ENCODE measurements at places on chromosomes 6 and 20.
A peak's percentile ranks its signal among the peaks of the same experiment; 100 is the strongest.

DNA sequence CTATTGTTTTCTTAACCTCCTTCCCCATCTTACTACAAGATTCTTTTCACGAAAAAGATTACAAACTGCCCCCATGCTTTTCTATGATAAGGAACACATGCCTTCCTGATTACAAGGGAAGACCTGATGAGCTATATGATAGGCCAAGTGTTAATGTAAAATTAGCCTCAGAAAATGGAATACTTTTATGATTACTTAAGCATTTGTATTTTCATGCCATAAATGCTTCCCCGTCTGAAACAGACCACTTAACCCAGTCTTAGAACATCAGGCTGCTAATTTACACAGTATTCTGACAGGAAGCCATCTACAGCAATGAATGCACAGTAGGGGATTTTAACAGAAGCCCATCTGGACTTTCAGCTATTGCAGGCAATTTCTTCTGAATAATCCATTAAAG lies 274.9 kb downstream of the HAO1 start:
- DNase-seq: no peak

GRCh38 chr6:14799928-14800327 lies 445.9 kb upstream of the JARID2 start:
- no peak for DNase-seq

- DNase-seq: no peak
These were observed 527.5 kb upstream of the ID4 start for GRCh38 chr6:19309661-19310060.

- DNase-seq: no peak
These were observed 120.2 kb downstream of the GMPR start for GRCh38 chr6:16358531-16359138.

GRCh38 chr6:31659649-31660380 lies 763 bp downstream of the C6orf47 start:
- DNase-seq: no peak

DNA sequence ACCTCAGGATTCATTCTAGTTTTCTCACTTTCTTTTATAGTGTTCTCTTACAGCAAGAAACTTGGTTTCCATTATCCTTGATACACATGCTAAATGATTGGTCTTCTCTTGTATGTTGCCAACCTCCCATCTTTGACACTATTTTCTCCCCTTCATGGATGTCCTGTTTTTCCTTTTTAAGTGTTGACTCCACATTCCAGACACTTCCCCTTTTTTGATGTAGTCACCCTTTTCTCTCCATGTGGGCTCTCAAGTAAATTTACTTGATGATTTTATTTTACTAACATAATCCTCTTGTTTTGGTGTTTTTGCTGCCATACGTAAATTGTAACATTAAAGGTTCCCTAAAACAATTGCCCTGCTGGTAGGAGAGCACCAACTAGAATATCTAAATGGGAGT lies 148.1 kb downstream of the ZFAND3 start:
- DNase-seq: no peak

DNA sequence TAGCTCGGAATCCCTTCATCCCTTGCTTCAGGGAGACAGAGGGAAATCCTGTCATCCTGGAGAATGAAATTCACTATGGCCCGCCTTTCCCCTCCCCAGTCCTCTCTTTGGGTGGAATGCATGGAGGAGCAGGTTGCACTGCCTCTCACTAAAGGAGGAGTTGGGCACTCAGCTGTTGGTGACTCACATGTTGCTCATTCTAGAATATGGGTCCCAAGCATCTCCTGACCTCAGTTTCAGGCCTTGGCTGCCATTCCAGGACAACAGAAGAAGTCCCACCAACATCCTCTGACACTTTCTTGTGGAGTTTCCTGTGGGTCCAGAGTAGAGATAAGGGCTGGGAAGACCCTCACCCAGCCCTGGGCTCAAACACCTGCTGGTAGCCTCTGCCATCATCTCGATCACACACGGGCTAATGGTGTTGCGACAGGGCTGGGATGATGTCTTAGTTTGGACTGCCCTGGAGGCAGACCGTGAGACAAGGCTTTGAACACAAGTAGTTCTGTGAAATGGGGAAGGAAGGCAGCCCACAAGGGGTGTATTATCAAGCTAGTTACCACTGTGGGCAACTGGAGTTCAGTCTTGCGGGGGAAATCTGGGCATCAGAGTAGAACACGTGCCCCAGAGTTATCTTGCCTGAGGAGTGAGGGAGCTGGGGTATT lies 52.4 kb upstream of the RNF24 start:
- DNase-seq: no peak

- DNase-seq: no peak
These were observed 28.1 kb downstream of the TUBB2B start for GRCh38 chr6:3199382-3199781.

- DNase-seq: no peak
These were observed 3.6 kb downstream of the TBC1D20 start for GRCh38 chr20:458776-459175.

- no peak for DNase-seq
These were observed 577.1 kb downstream of the DOK5 start for GRCh38 chr20:55052459-55052858.

DNA sequence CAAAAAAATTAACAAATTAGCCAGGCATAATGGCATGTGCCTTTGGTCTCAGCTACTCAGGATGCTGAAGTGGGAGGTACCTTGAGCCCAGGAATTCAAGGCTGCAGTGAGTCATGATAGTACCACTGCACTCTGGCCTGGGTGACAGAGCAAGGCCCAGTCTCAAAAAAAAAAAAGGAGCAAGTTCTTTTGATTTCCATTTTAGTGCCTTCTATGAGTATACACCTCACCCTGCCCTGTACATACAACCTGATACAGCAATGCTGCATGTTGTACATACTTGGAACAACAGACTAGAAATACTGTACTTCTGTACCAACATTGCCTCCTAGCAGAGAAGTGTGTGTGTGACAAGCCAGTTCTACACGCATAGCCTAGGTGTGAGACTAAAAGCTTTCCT lies 97.3 kb upstream of the CARMIL1 start:
- DNase-seq: no peak

DNA sequence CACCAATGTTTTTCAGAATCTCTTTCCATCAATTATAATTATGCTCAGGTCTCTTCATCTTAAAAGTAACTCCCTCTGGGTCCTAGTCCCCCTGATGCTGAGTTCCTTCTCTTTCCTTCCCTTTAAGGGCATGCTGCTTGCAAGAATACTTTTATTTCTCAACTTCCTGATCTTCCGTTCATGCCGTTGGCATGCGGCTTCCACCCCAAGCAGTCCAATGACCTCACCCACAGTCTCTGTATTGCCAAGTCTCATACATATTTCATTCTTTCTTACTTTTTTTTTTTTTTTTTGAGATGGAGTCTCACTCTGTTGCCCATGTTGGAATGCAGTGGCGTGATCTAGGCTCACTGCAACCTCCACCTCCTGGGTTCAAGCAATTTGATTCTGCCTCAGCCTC lies 83.5 kb downstream of the NDUFAF5 start:
- DNase-seq: no peak

DNA sequence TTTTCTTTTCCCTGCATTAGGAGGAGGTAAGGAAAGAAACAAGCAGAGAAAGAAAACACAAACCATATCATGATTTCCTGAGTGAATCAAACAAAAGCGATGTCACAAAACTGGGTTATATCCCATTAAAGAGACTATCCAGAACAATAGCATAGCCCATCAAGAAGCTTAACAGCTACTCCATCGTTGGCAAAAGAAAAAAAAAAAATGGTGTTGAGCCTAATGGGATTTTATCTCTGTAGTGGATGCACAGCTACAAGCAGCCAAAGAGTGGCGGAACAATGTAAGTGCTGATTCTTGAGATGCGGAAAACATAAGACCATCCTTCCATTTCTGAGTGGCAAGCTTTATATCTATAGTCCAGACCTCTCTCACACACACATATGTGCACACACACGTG lies 106.2 kb upstream of the NRSN1 start:
- no peak for DNase-seq

- no peak for DNase-seq
These were observed 273.4 kb downstream of the BMP7 start for GRCh38 chr20:56993020-56993559.

GRCh38 chr20:36967636-36968035 lies 16.1 kb upstream of the SAMHD1 start:
- DNase-seq: no peak

DNA sequence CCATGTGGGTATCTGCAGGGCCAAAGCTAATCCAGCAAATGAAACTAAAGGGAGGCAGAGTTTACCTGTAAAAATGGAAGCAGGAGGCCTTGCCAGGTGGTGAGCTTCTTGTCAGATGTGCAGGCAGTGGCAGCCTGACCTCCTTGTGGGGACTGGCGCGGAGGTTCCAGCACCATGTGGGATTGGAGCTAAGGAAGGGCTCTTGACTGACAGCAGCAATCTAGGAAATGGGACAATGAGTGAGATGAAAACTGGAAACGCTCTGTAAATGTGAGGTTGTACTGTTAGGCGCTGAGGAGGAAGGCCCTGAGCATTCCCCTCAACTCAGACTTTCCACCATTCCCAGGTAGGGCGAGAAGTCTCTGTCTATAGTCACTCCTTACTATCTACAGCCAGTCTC lies 81.8 kb upstream of the ARMC2 start:
- DNase-seq: no peak

GRCh38 chr6:26659042-26659999 lies at the start of gene ZNF322:
ZNF322 (minus strand) TSS chr6:26659746; CDS start chr6:26638553, 21,193 bp downstream.
- DNase-seq: peak; percentile 79

- no peak for DNase-seq
These were observed 263.4 kb upstream of the CHD6 start for GRCh38 chr20:41881466-41882046.

DNA sequence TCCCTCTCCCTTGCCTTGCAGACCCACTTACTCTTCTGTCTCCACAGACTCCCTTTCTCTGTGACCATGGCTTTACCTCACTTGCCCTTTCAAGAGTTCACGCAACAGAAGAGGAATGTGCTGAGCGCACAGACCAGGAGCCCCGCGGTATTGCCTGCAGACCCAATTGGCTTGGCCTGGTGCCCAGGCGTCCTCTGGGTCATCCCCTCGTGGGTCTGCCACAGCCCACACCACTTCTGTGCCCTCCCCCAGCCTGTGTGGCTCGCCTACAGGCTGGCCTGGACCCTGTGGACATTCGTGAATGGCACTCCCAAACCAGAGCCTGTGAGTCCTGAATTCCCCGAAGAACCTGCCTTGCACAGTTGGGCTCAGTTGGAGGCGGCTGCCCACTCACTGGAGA lies 15.3 kb upstream of the NINL start:
- DNase-seq: no peak

DNA sequence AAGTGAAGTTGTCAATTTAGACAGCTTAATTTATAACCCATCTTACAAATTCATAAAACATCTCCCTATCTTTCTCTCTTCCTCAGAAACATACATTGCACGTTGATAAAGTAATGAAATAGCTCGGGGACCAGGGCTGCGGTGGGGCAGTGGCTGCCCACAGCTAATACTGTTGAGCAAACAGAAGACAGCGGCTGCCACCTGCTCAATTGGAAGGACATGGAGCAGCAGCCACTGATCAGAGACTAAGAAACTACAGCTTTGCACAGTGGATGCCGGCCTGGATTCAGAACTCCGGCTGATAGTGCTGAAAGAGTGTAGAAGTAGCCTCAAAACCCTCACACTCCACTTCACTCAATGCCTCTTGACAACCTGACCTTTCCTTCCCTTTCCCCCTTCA lies 157.9 kb upstream of the PDE10A start:
- DNase-seq: no peak

DNA sequence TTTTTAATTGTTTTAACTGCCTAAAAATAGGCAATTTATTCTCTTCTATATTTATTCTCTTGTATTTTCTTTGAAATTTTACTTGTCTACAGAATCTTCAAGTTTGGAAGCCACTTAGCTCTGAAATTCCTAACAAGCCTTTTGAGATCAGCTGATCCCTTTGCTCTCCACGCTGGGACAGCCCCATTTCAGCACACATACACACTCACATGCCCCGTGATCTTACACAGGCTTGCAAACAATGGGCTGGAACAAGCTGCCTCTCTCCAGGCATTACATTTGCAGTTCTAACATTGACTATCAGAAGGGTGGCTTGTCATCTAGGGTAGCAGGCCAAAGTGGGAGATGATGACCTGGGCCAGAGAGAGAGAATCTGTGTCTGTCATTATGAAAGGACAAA lies 62.1 kb upstream of the RAB32 start:
- DNase-seq: no peak

DNA sequence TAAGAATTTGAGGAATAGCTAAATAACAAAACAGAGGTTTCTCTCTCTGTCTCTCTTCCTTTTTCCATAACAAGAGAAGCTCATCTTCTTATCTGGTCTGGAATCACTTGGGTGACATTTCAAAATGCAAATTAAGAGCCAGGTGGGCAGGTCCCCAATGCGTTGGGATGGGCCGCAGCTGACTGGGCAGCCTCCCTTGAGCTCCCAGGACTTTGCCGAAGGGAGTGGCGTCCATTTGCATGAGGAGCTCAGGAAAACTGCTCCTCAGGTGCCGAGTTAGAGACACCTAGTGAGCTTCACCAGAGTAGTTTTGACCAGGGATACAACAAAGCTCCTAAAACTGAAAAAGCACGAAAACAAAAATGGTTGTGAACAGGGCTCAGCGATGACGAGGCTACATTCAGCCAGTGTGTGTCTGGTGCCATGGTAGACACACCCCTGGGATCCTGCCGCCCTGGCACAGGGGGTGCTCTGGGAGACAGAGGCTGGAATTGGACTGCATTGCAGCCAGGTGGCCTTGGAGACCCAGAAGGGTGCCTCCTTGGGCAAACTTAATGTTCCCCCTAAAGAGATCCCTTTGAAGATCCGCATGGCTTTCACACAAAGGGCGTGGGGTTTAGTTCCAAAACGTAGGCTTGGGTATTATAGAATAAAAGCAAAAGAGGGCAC lies 13.5 kb upstream of the SERPINB6 start:
- DNase-seq: no peak

DNA sequence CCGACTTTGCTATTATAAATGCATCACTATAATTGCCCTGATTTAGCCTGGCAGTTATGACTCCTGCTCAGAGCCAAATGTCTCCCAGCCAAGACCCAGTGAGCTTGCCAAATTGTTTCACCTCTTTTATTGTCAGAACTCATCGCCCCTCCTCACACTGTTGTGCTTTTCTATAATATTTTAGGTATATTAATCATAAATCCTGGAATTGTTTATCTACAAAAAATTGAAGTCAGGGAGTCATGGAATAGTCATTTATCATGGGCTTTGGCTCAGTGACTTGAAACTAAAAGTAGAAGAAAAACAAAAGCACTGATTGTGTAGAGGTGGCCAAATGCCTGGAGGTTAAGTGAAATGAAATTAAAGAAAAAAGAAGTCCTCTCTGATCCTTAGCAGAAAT lies 85.6 kb downstream of the PFDN4 start:
- no peak for DNase-seq

DNA sequence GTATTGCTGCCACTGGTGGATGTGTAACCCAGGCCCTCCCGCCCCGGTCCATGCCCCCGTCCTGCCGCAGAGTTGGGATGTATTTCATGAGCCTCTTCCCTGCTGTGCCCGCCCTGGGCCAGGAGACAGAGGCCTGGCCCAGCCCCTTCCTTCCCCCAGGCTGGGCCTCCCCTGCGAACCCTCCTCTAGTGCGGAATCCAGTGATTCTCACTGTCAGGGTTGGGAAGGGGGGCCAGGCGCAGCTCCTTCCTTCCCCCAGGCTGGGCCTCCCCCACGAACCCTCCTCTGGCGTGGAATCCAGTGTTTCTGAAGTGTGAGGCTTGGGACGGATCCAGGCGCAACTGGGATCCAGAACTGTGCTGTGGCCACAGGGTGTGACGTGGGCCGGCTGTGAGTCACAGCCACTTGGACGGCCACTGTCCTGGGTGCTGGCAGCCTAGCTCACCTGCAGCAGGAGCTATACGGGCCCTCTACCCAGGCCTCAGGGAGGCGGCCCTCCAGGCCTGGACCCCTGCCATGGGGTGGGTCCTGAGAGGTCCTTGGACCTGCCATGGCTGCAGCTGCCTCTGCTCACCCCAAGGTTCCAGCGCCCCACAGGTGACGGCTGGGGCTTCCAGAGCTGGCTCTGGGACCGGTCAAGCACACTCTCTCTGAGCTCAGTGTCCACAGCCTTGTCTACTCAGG lies 28.3 kb downstream of the COL20A1 start:
- DNase-seq: no peak

Measured in NCI-H1694 treated with DMSO at 0.1 percent for 48 hours (cell line).